PC-9 (cell line): ENCODE measurements at places on chromosomes 5 and 9. TPM values are rescaled to one million over a fixed set of nuclear protein-coding genes. Genes with fewer than 3 reads are reported as not detected.

DNA sequence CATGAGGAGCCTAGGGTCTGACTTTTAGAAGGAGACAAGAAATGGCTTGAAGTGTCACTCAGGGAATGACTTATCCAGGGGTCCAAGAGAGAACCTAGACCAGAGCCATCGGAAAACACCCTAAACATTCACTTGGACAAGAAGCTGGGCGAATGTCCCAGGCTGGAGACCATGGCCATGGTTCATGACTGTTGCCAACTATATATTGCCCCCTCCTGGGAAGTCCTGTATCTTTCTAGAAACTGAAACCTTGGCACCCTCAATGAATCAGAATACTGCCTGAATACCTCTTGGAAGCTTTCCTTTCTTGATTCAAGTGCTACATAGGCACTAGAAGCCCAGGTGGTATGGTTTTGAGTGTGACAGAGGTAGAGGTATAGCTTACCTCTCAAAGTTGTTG, 29.9 kb downstream of the TRMO start:
- H3K4me1 ChIP-seq = 0 out of 2 replicates have a peak, but pooled peaks cover 6% of the 10 kb centered on the region
- H3K27me3 ChIP-seq = no peaks in the 10 kb centered on the region
- DNase-seq = no peak
- H3K4me3 ChIP-seq = no peak overlapping the region
- no peaks in the 10 kb centered on the region for H3K36me3 ChIP-seq
- H3K27ac ChIP-seq = no peak overlapping the region

GRCh38 chr5:88897748-88898147, 14.8 kb upstream of the MEF2C start:
- H3K36me3 ChIP-seq = no peaks in the 10 kb centered on the region
- H3K27ac ChIP-seq = no peak overlapping the region
- no peaks in the 10 kb centered on the region for H3K4me1 ChIP-seq
- no peak for DNase-seq
- no peaks in the 10 kb centered on the region for H3K27me3 ChIP-seq
- H3K4me3 ChIP-seq = no peak overlapping the region

GRCh38 chr5:170597872-170598271, 94.1 kb downstream of the KCNIP1 start:
- no peaks in the 10 kb centered on the region for H3K36me3 ChIP-seq
- H3K4me1 ChIP-seq = no peaks in the 10 kb centered on the region
- H3K27ac ChIP-seq = no peak overlapping the region
- no peak overlapping the region for H3K4me3 ChIP-seq
- no peak for DNase-seq

LOX gene
- 2.8 and 3.2 TPM in 2 replicates for total RNA-seq

GRCh38 chr9:1129382-1129781, 79.2 kb downstream of the DMRT2 start:
- H3K27me3 ChIP-seq = no peaks in the 10 kb centered on the region
- H3K27ac ChIP-seq = no peak overlapping the region
- no peaks in the 10 kb centered on the region for H3K36me3 ChIP-seq

PTGDS gene
- 1.7 and 2.0 TPM in 2 replicates for total RNA-seq

AQP3 gene
- total RNA-seq = 9.9 and 15.3 TPM in 2 replicates

- H3K36me3 ChIP-seq = no peaks in the 10 kb centered on the region
- H3K4me3 ChIP-seq = no peak overlapping the region
- no peaks in the 10 kb centered on the region for H3K27me3 ChIP-seq
- H3K27ac ChIP-seq = no peak overlapping the region
- no peak for DNase-seq
These were observed 51.5 kb downstream of the PIK3R1 start for GRCh38 chr5:68267066-68267465.

- no peaks in the 10 kb centered on the region for H3K36me3 ChIP-seq
- peaks cover 18% of the 10 kb centered on the region for H3K4me1 ChIP-seq
- DNase-seq = no peak
- H3K4me3 ChIP-seq = no peak overlapping the region
- no peaks in the 10 kb centered on the region for H3K27me3 ChIP-seq
- H3K27ac ChIP-seq = no peak overlapping the region
These were observed 1.7 kb downstream of the SH3PXD2B start for GRCh38 chr5:172452398-172453205.

GRCh38 chr9:109020581-109021511, 7.5 kb upstream of the CTNNAL1 start:
- no peak for DNase-seq
- H3K36me3 ChIP-seq = peaks cover 29% of the 10 kb centered on the region
- no peak overlapping the region for H3K4me3 ChIP-seq
- no peak overlapping the region for H3K27ac ChIP-seq

PCDHB14 gene
- total RNA-seq = 0.07 TPM in 1 of 2 replicates, not detected in the other

PCDHGB5 gene
- total RNA-seq = not detected in 2 replicates

DNA sequence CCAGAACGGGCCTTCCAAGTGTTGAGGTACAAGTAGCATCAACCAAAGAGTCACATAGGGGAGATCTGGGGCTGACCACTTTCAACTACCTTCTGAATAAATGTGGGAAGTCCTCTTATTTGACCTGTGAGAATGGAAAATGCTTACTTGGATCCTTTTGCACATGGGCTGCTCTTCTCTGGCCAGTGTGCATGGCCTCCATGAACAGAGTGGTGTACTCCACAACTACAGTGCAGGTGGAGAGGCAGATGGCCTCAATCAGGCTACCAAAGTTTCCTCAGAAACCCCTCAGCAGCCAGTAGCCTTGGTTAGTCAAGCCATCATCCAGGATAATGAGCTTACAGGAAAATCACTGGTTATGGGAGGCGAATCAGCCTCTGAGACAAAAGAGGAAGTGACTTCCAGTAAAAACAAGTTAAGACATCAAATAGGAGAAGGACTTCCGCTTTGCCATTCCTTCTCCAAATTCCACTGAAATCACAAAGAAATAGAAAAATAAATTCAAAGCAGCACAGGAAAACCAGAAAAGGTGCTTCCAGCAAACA, 18.3 kb upstream of the FCHO2 start:
- no peaks in the 10 kb centered on the region for H3K27me3 ChIP-seq
- DNase-seq = no peak
- no peak overlapping the region for H3K4me3 ChIP-seq
- no peaks in the 10 kb centered on the region for H3K36me3 ChIP-seq
- H3K4me1 ChIP-seq = no peaks in the 10 kb centered on the region
- no peak overlapping the region for H3K27ac ChIP-seq

DNA sequence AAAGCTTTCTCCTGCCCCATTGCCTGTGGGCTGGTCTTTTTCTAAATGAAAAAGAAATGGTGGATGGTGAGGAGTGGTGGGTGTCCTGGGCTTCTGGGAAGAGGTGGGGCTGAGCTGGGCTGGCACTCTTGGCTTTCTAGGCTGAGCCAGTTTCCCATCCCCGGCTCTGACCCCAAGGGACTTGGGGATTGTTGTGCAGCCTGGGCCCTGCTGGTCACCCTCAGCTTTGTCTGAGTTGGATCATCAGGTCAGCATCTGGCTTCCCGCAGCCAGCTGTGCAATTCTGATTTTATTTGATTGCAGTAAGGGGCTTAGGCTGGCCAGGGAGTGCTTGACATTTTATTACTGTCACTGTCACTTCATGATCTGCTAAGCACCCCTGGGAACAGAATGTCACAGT, 25.3 kb downstream of the GLRA1 start:
- peaks cover 7% of the 10 kb centered on the region; the same call in 1 of the 2 replicates for H3K27me3 ChIP-seq
- H3K36me3 ChIP-seq = no peaks in the 10 kb centered on the region
- no peak overlapping the region for H3K4me3 ChIP-seq
- no peak for DNase-seq

DNA sequence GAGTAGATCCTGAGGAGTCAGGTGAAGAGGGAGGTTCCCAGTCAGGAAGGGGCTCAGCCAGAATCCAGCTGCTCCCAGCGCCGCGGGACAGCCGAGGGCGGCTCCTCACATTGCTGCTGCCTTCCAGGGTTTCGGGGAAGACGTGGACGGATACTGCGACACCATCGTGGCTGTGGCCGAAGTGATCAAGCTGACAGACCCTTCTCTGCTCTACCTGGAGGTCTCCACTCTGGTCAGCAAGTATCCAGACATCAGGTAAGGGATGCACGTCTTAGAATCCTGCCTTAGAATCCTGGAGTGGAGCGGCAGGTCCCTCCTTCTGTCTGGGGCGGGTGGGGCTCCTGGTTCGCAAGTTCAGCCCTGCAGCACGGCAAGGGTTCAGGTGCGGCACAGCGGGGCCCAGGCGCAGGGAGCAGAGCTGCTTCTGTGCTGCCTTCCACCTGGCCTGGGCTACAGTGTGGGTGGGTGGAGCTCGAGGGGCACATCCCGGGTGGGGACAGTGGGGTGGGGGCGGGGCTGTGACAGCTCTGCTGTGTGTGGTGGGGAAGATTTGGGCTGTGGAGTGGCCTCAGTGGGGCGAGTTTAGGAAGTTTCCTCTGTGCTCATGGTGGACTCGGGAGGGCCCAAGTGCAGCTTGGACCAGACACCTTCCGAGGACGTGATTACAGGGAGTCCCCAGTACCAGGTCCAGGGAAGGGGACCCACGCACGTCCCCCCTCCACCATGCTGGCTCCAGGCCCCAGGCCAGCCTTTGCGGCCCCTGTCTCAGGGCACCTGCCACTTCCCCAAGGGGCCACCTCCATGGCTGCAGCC, 22.8 kb downstream of the EXOC3 start:
- H3K4me3 ChIP-seq = no peak overlapping the region
- DNase-seq = no peak
- peaks cover 13% of the 10 kb centered on the region; the same call in 1 of the 2 replicates for H3K36me3 ChIP-seq
- H3K27ac ChIP-seq = no peak overlapping the region

- H3K36me3 ChIP-seq = peaks cover 22% of the 10 kb centered on the region
- no peak overlapping the region for H3K27ac ChIP-seq
- no peaks in the 10 kb centered on the region for H3K27me3 ChIP-seq
- H3K4me3 ChIP-seq = no peak overlapping the region
- DNase-seq = no peak
- H3K4me1 ChIP-seq = peaks cover 18% of the 10 kb centered on the region
These were observed 81.4 kb downstream of the CD180 start for GRCh38 chr5:67115246-67115645.

SHOC1 gene
- 0.20 TPM in 1 of 2 replicates, not detected in the other for total RNA-seq

- DNase-seq = no peak
- no peaks in the 10 kb centered on the region for H3K36me3 ChIP-seq
- no peak overlapping the region for H3K27ac ChIP-seq
- H3K27me3 ChIP-seq = no peaks in the 10 kb centered on the region
These were observed 51.8 kb downstream of the ATG10 start for GRCh38 chr5:82023644-82024043.

GRCh38 chr5:139709582-139710318, 61.6 kb downstream of the CXXC5 start:
- H3K27me3 ChIP-seq = peaks cover 14% of the 10 kb centered on the region
- no peaks in the 10 kb centered on the region for H3K36me3 ChIP-seq
- H3K27ac ChIP-seq = no peak overlapping the region
- peak overlapping the region; percentile 39; the same call in 1 of the 2 replicates for H3K4me3 ChIP-seq

- no peak for DNase-seq
- H3K4me3 ChIP-seq = no peak overlapping the region
- peaks cover 7% of the 10 kb centered on the region for H3K4me1 ChIP-seq
- 0 out of 2 replicates have a peak, but pooled peaks cover 5% of the 10 kb centered on the region for H3K36me3 ChIP-seq
These were observed 16.4 kb upstream of the DOLPP1 start for GRCh38 chr9:129064499-129064908.
